ENCODE measurements at places on chromosomes 3 and 15. TPM values are rescaled to one million over a fixed set of nuclear protein-coding genes. Genes with fewer than 3 reads are reported as not detected.

Gene FAM174B
- polyA plus RNA-seq = 40.1 TPM

Gene CAMKV
- polyA plus RNA-seq = 0.13 TPM

Gene BNC1
- 0.23 TPM for polyA plus RNA-seq

Gene HTR3E
- not detected for polyA plus RNA-seq

Gene A4GNT
- 1.5 TPM for polyA plus RNA-seq

Gene SKOR1
- 0.42 TPM for polyA plus RNA-seq

Gene FSD2
- 0.35 TPM for polyA plus RNA-seq
